Stimulated activated CD4-positive, alpha-beta T cell treated with anti-CD3 and anti-CD28 coated beads, Interleukin-1b, Interleukin-23, amount 100 ng/mL, for 1 hour (primary cell): ENCODE measurements at places on chromosomes 4 and X.

DNA sequence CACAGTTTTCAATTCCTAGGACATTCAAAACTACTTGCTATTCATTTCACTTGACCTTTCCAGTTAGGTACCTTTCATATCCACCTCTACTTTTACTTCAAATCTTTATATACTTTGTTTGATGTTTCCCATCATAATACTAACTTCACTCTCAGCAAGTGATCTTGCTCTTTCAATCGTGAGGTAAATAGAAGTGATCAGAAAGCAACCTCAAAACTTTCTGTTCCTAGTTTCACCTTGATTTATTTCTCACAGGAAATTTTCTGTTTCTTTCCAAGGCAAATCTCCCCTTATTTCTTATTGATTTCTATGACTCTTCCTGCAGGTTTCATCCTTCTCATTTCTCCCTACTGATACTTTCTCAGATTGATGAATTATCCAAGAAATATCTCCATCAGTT is 623.5 kb downstream of the FSTL5 start:
- no peak for DNase-seq

DNA sequence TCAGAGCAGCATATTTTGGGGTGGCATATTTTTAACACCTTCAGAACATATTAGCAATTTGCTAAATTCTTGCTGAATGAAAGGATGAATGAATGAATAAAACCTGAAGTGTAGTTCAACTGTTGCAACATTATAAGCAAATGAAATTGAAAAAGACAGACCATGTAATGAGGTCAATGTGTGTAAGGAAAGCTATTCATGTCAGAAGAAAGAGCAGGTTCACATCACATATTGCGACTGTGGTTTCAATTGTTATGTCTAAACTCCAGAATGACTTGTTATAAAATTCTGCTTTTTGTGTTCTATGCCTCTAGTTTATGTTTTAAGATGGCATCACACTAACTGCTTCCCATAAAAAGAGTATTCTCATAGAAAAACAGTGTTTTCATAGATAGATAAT is 32.9 kb upstream of the DSPP start:
- DNase-seq, result no peak

- DNase-seq, result no peak
Observed at GRCh38 chrX:52341493-52341892, 27.3 kb upstream of the XAGE2 start.

DNA sequence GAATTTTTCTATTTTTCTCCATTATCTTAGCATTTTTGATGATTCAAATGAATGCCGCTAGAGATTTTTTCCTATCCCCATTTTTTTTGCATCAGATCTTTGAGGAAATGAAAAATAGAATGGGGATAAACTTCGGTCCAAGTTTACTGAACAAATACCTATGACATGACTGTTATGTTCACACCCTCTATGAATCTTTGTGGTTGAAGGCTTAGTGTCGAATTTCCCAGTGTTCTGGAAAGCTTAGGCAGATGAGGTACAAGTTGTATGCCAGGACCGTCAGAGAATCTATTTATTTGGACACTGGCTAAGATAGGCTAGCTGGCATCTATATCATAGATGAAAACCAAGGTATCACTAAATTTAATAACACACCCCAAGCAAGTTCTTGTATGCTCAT is 123.4 kb downstream of the SPCS3 start:
- DNase-seq, result no peak

DNA sequence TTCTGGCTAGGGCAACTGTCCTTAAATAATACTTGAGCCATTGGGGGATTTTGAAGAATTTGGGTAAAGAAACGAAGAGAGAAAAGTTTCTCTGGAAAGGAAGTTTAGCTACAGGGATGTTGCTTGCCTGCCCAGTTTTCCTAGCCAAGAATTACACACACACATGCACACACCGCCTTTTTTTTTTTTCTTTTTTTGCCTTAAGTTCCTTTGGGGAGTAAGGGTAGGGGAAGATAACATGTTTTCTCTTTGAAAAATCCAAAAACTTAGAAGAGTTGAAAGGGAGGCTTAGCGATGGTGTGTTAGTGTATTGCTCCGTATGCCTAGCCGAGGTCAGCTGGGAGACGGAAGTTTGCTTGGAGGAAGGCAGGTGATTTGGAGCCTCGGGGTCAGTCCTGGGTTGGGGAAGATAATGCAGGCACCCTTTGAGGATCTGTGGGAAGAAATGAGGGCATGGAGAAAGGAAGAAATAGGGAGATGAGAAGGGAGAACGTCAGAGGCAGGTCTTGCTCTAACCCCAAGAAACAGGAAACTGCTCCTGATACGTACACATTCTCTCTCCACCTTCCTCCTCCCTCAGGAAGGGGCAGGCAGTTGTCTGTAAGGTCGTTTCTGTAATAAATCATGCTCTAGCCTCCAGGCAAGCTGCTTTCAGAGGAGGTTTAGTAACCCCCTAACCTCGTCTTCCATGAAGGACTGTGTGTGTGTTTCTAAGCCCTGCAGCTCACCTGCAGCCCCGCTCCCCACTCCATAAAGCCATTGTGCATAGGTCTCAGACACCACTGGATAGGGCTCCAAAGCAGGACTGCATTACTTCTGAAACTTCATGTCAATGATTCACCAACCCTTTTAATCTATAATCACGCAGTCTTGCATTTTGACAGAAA is 10.5 kb downstream of the KLF3 start:
- no peak for DNase-seq

DNA sequence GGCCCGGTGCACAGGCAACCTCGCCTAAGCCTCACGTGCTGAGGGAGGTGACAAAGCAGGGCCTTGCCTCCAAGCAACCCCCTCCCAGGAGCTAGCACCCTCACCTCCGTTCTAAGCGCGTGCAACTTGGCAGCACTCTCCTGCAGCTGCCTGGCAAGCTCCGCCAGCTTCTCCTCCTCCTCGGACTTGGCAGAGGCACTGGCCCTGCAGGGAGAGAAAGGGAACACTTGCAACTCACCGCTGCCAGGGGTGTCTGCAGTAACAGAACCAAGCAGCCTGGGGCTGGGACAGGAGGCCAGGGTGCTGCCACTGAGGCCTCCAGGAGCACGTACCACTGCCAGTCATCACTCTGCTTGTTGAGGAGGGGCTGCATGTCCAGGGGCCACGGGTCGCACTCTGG is 10.3 kb upstream of the TREX2 start:
- no peak for DNase-seq

DNA sequence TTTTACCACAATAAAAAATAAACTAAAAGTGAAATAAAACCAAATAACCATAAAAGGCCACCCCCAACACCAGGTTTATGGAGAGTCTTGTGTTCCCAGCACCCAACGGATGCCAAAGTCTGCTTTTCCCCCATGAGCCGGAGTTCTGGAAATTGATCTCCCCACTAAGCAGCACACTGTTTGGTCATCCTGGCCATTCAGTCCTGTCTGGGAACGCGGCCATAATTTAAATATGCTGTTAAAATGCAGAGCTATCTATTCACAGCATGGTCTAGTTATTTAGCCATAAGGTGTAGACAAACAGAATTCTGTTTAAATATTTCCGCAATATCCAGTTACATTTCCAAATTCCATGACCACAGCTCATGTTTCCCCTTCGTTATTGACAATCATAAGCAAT is 129.6 kb upstream of the TBL1X start:
- no peak for DNase-seq

- DNase-seq, result no peak
Observed at GRCh38 chr4:145828802-145829485, 109.7 kb downstream of the ZNF827 start.

DNA sequence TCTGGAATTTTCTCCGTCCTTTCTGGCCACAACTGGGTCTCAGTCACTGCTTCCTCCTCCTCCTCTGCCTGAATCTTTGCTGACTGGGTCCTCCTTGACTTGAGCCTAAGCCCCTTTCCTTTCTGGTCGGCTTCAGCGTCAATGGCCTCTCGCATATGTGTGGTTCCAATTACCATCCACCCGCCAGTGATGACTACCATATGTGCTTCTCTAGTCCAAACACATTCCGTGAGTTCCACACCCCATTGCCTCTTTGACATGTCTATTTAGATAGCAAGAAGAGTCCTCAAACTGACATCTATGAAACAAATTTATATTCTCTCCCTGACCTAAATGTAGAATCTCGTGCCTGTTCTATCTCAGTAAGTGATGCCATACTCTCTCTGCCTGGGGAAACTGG is 19.8 kb downstream of the MXRA5 start:
- no peak for DNase-seq

- no peak for DNase-seq
Observed at GRCh38 chr4:102723511-102723910, 37.3 kb downstream of the MANBA start.
